ENCODE measurements at places on chromosomes 11 and 22.

GRCh38 chr22:48881326-48881980 lies 946.2 kb downstream of the BRD1 start:
- DNase-seq: no peak

DNA sequence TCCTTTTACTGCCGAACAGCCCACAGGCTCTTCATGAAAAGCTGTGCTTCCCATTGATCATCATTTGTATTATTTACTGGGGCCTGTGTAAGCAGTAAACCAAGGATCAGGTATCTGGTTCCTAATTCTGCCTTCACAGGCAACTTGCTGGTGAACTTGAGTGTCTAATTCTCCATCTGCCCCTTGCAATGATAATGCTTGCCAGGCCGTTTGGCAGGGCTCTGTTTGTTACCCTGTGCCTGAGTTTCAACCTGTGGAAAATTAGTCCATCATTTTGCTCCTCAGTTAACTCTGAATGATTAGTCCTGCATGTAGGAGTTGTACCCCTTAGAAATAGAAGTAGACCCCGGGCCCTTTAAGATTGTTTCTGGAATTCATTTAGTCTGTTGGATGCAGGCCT lies 298.4 kb upstream of the CADM1 start:
- peak; percentile 80 for DNase-seq

GRCh38 chr11:75403983-75404658 lies 4.8 kb downstream of the RPS3 start:
- DNase-seq: no peak

DNA sequence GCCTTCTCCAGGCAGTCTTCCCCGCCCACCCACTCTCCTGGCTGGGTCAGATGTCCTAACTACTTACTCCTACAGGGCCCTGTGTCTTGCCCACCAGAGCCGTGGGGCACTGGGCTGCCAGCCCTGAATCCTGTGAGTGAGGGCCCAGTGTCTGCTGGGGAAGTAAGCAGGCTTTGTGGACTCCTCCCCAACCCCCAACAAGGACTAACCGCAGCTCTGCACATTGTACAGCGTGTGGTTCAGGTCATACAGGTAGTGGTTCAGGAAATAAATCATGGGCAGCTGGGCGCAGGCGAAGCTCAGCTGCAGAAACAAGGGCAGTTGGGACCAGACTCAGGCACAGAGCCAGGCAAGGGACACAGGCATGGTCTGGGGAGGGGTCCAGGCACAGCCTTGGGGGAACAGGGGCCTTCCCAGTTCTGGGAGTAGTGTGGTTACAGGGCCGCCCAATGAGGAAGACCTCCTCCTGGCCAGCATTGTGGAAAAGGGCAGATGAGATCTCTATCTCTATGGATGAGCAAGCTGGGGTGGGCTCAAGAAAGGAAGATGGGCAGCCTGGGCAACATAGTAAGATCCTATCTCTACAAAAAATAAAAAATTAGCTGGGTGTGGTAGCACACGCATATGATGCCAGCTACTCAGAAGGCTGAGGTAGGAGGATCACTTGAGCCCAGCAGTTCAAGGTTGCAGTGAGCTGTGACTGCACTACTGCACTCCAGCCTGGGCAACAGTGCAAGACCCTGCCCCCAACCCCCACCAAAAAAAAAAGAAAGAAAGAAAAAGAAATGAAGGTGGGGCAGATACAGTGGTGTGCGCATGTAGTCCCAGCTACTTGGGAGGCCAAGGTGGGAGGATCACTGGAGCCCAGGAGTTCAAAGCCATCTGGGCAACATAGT lies 5.5 kb downstream of the UNC93B1 start:
- no peak for DNase-seq

GRCh38 chr22:29726106-29726505 lies 6.3 kb downstream of the CABP7 start:
- no peak for DNase-seq

- DNase-seq: no peak
These were observed 13.4 kb upstream of the IL17REL start for GRCh38 chr22:50025993-50026392.

- DNase-seq: no peak
These were observed 73.3 kb downstream of the PRSS23 start for GRCh38 chr11:86873573-86874083.

GRCh38 chr11:96241331-96241841 lies 101.6 kb downstream of the MAML2 start:
- DNase-seq: no peak

DNA sequence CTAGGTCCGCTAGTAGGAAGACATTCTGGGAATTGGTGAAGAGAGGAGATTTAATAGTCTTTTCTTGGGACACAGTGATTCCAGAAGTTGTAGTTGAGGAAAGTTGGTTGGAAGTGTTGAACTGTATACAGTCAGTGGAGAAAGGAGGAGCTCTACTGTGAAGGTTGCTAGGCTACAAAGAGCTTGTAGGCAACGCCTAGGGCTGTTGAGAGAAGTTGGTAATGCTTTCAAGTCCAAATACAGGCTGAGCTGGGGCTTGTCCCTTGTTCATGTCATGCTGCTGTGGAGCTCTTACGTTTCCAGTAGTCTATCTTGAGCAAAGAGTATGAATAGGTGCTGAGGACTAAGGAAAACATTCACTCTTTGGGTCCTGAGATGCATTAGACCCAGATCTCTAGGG lies 1.1 kb downstream of the TBCEL start:
- no peak for DNase-seq

DNA sequence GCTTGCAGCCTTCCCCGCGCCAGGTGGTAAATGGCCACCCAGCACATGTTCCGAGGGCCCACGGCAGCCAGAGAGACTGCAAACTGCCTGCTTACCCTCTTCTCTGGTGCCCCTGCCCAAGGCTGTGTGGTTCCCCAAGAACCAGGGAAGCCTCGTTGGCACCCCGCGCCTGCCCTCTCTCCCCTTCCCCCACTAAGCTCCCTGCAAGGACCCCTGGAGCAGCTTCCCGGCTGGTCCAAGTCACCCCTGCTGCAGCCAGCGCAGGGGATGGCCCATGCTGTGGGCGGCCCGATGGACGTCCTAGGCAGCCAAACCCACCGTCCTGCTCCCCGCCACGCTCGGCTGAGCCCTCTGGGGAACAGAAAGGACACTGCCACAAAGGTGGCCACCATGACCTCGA lies 30.2 kb downstream of the MACROD1 start:
- no peak for DNase-seq

DNA sequence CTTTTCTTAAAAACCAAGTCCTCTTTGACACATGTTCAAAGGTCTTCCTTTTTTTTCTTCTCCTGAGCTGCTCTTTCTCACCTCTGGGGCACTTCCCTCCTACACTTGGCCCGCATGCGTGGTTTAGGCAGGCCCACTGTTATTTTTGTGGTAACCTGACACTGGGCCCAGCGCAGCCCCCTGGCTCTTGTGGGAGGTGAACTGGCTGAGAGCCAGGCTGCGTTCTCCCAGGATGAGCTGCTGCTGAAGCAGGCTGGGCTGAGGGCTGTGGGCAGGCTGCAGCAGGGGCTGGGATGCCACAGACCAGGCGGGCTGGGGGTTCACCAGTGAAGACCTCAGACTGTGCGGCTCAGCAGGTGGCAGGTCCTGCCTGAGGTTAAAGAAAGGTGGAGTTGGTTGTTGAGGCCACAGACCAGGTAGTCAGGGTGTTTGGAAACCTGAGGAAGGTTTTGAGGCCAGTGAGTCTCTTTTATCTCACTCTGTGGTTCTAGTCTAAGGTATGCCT lies 72.4 kb downstream of the TEAD1 start:
- DNase-seq: no peak

GRCh38 chr11:60924110-60924905 lies at the start of gene TMEM132A:
TMEM132A (plus strand) TSS chr11:60924460; CDS start chr11:60924634, 174 bp downstream.
- peak; percentile 85 for DNase-seq

DNA sequence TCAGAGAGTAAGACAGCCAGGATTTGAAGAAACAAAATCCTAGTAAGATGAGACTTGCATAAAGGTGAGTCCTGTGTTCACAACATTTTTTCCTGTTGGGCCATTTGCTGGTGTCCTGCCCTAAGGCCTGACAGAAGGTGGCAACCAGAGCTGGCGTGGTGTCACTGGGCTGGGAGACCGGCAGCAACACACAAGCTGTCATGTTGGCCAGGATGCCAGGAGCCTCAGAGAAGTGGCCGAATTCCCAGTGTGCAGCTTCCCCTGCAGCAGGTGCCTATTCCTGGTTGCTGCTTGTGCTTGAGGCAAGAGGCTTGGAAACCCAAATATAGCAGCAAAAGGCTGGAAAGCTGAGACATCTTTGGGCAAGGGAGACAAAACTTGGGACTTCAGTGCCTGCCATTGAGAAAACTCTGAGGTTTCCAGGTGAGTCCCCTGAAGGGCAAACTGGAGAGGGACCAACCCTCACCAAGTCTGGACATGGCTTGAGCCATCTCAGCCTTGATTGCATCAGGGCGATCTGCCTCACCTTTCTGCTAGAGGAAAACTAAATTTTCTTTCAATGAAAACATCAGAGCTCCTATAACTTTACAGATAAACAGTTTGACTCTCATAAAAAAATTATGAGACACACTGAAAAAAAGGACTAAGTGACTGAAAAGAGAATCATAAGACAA lies 25.9 kb downstream of the ALG12 start:
- DNase-seq: peak; percentile 99

- DNase-seq: no peak
These were observed 269.4 kb downstream of the DDX10 start for GRCh38 chr11:108934289-108934688.

- DNase-seq: no peak
These were observed 650 bp upstream of the CHID1 start for GRCh38 chr11:911031-911889.

DNA sequence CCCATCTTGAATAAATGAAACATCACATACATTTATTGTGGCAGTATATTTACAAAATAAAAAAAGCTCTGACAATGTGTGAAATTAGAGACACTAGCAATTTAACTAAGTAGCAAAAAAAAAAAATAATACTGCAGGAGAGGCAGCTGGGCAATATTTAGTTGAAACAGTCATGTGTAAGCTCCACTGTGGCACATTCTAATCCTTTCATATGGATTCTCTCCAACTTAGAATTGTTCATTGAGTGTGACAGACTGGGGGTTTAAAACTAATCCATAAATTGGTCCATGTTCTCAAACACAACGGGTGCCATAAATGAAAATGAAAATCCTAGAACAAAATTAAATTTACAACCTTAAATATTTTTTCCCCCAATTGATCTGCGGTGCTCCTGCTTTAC lies 302.1 kb downstream of the CADM1 start:
- no peak for DNase-seq

- no peak for DNase-seq
These were observed 747.3 kb upstream of the TENM4 start for GRCh38 chr11:80188076-80188627.

DNA sequence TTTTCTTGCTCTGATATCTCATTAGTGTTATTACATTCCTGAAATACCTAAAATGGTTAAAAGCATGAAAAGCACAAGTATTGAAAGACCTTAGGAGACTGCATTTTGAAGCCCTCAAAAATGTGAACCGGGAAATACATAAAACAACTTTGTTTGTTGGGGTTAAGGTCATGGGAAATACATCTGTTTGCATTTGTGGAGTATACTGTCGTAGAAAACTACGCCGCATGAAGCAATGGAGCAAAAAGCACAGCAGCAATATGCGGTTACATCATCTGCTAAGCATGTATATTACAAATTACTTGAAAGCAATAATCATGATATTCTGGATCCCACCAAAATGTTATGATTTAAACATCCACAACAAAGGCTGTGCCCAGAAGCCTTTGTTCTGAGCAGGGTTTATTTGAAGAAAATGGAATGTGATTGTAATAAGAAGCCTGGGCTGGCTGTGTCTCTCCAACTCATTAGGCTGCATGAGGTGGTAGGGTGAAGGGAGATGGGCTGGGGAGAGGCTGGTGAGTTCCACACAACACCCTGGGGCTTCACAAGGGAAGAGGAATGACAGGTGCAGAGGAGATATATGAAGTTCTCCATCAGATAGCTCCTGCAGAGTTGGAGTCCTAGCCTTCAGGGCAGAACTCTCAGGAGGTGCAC lies 64.7 kb upstream of the LIN7C start:
- DNase-seq: no peak

DNA sequence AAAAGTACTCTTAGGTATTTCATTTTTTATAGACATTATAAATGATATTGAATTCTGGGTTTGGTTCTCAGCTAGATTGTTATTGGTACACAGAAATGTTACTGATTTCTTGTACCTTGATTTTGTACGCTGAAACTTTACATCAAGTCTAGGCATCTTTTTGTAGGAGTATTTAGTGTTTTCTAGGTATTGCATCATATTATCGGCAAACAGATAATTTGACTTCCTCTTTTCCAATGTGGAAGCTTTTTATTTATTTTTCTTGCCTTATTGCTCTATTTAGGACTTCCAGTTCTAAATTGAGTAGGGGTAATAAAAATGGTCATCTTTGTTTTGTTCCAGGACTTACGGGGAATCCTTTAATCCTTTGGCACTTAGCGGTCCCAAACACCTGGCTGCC lies 676.6 kb upstream of the CCDC179 start:
- no peak for DNase-seq

DNA sequence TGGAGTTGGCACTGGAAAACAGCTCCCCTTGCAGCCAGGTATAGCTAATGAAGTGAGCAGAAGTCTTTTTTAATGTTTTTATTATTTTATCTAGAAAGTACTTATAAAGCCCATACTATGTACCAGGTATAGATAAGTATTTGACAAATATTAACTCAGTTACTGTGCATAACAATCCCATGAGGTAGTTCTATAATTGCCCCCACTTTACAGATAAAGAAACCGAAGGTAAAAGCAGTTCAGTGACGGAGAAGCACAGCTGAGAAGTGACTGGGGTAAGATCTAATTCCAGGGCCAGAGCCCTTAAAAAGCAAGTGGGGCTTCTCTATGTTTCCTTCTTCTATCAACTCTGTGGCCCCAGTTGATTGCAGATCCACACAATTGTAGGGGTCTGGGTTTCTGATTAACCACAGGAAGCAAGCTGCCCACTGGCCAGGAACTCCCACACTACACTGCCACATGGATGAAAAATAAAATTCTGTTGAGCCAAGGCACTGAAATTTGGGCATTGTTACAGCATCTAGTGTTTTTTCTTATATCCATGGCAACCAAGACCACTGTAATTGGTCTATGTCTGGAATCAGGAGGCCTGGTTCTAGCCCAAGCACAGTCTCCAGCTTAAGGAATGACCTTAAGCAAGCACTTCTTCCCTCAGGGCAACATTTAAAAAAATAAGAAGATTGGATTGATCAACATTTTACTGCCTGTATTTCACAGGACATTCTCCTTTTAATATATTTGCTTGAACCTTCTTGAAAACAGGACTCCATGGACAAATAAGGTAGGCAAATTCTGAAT lies 55.3 kb upstream of the TEAD1 start:
- DNase-seq: no peak

- no peak for DNase-seq
These were observed 102.6 kb downstream of the TRIM44 start for GRCh38 chr11:35765211-35765610.

GRCh38 chr11:128519338-128519737 lies 68.0 kb downstream of the ETS1 start:
- DNase-seq: no peak

GRCh38 chr11:133718238-133718637 lies 127.1 kb downstream of the SPATA19 start:
- no peak for DNase-seq

- DNase-seq: peak; percentile 63
These were observed 11.8 kb downstream of the TMEM184B start for GRCh38 chr22:38260761-38261681.

All from cerebellar cortex (tissue), 1 donor.